Muscle of leg (tissue), 16 donors: ENCODE measurements at places on chromosomes 6 and 20.

GRCh38 chr20:58478141-58478805 lies 36.9 kb downstream of the APCDD1L start:
- peaks cover 30% of the 10 kb centered on the region for H3K4me1 ChIP-seq
- no peaks in the 10 kb centered on the region for H3K27me3 ChIP-seq
- H3K36me3 ChIP-seq: no peaks in the 10 kb centered on the region
- no peak for DNase-seq

DNA sequence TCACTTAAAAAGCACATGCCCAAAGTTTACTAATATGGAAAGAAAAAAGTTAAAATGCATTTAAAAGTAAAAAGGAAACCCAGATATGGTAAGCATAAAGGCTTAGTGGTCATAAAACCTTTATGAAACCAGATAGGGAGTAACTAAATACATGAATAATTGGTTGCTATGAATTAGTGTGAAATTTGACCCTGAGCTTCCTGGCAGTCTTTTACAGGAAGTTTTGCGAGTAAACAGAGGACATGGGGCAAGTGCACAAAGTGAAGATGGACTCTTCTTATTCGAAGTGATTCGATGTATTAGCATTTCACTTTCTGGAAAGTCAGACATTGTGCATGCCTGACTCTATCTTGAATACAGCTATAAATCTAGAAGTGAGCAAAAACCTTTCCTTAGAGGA lies 90.9 kb upstream of the MLIP start:
- DNase-seq: no peak
- peak overlapping the region; percentile 78 for H3K27ac ChIP-seq
- peak overlapping the region; percentile 26 for H3K4me3 ChIP-seq
- no peaks in the 10 kb centered on the region for H3K36me3 ChIP-seq
- H3K27me3 ChIP-seq: no peaks in the 10 kb centered on the region
- H3K4me1 ChIP-seq: no peaks in the 10 kb centered on the region

GRCh38 chr6:158028876-158029275 lies 47.2 kb downstream of the SYNJ2 start:
- no peak for DNase-seq
- H3K27me3 ChIP-seq: no peaks in the 10 kb centered on the region
- no peak overlapping the region for H3K27ac ChIP-seq
- H3K4me3 ChIP-seq: no peak overlapping the region
- H3K4me1 ChIP-seq: peaks cover 67% of the 10 kb centered on the region

- no peak overlapping the region for H3K4me3 ChIP-seq
- no peak overlapping the region for H3K27ac ChIP-seq
- DNase-seq: no peak
- H3K36me3 ChIP-seq: no peaks in the 10 kb centered on the region
- peaks cover 4% of the 10 kb centered on the region for H3K27me3 ChIP-seq
These were observed 258.7 kb downstream of the LRFN2 start for GRCh38 chr6:40328386-40328985.

DNA sequence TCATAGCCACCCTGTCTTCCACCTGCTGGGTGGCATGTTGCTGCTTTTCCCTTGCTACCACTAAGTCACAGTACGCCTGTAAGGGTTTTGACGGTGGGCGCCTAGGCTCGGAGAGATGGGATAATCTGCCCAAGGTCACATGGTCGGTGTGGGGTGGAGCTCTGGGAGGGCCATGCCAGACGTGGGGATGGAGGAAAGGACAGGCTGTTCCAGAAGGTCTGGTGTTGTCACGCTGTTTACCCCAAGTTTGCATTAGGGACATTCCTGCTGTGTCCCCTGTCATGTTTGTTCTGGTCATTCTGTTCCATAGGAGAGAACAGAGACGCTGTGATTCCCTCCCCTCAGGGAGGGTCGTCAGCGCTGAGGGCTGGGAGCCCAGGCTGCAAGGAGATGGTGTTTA lies 16.1 kb downstream of the IP6K3 start:
- no peaks in the 10 kb centered on the region for H3K27me3 ChIP-seq
- H3K4me1 ChIP-seq: no peaks in the 10 kb centered on the region

DNA sequence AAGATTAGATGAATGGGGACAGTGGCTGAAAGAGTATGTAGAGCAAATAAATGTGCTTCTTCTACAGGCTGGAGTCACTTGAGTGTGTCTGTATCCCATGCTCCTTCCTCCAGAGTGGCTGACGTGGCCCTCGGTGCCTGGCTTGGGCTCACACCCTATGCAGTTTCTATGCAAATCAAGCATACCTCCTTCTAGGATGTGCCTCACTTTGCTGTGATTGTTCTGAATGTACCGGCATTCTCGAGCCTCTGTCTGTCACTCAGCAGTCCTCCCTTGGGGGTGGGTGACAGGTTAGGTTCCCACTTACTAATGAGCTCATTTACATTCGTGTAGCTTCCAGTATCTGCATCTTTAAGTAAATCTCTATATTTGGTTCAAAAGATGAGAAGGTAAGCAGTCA lies 55.1 kb upstream of the HDDC2 start:
- no peaks in the 10 kb centered on the region for H3K27me3 ChIP-seq
- H3K36me3 ChIP-seq: no peaks in the 10 kb centered on the region
- no peaks in the 10 kb centered on the region for H3K4me1 ChIP-seq

GRCh38 chr20:18571578-18571977 lies 4.3 kb downstream of the SMIM26 start:
- no peak overlapping the region for H3K27ac ChIP-seq
- peak; percentile 27 for DNase-seq
- H3K4me1 ChIP-seq: peaks cover 5% of the 10 kb centered on the region
- no peaks in the 10 kb centered on the region for H3K27me3 ChIP-seq

DNA sequence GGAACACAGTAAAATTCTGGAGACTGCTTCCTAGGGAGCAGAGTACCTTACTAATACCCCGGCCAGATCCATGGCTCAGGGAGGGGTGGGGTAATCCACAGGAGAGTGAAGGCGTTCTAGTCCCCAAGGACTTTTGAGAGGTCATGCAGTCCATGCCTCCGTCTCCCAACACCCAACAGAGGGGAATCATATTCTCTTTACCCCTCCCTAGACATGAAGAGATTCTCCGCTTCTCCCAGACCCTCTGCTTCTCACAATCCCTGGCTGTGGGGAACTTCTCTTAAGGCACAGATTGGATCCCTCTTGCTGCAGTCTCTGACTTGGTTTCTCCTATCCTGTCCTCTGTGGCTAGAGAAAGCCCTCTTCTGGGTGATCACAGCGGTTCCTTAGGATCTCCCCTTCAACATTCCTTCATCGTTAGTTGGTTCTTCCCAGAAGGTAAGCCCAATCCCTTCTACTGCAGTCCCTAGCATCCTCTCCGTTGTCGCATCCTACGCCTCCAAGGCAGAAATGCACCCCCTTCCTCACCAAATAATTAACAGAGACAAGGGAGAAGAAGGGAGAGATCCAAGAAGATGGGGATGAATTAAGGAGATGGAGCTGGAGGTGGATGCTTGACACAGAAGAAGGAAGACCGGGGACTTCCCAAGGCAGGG lies 562 bp downstream of the GGT7 start:
- peak overlapping the region; percentile 54 for H3K4me3 ChIP-seq
- H3K4me1 ChIP-seq: peaks cover 36% of the 10 kb centered on the region
- peak; percentile 21 for DNase-seq

DNA sequence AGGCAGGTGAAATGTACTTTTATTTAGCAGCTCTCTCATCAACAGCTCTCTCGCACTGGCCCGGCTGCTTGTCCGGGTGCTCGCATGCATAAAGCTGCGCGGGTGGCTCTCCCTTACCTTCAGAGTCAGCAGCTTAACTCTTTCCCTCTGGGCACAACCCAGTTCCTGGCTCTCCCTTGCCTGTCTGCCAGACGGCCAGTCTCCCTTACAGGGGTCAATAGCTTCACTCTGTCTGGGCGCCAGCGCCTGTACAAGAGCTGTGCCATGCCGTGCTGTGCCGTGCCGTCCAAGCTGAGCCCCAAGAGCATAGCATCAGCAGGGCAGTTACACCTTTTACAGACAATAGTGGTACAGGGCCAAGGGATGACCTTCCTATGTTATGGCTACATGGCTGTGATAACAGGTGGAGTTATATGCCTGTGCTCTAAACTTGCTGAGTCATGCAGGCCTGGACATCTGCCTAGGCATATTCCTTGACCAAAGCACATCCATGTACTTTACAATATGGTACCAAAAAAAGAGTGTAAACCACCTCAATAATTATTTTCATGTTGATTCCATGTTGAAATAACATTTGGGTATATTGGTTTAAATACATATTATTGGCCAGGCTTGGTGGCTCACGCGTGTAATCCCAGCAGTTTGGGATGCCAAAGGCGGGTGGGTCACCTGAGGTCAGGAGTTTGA lies 47.9 kb downstream of the BLTP3A start:
- DNase-seq: peak; percentile 5
- no peak overlapping the region for H3K4me3 ChIP-seq
- H3K27ac ChIP-seq: no peak overlapping the region
- H3K4me1 ChIP-seq: no peaks in the 10 kb centered on the region
- no peaks in the 10 kb centered on the region for H3K27me3 ChIP-seq
- H3K36me3 ChIP-seq: peaks cover 26% of the 10 kb centered on the region

DNA sequence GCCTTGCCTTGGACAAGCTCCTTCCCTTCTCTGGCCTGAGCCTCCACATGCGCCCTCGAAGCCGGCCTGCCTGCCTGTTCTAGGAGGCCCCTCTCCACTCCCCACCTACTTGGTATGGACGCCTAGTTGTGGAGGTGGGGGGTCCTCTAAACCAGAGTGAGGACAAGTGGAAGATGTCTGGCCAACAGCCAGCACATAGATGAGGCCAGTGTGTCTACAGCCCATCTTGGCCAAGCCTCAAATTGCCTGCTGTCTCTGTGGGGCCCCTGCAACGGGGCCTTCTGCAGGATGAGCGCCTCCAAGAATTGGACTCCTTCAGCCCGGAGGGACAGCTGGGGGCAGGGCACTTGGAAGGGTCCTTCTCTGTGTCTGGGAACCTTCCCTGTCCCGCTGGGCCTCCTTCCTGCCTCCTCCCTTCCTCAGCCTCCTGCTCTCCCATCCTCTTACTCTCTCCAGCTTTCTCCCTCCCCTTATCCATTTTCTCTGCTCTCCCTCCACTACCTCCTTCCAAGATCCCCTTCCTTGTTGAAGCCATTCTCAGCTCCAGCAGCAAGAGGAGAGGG lies 1.6 kb downstream of the MDFI start:
- H3K4me3 ChIP-seq: peak overlapping the region; percentile 78
- H3K36me3 ChIP-seq: peaks cover 17% of the 10 kb centered on the region
- DNase-seq: peak; percentile 94
- H3K27me3 ChIP-seq: peaks cover 11% of the 10 kb centered on the region

DNA sequence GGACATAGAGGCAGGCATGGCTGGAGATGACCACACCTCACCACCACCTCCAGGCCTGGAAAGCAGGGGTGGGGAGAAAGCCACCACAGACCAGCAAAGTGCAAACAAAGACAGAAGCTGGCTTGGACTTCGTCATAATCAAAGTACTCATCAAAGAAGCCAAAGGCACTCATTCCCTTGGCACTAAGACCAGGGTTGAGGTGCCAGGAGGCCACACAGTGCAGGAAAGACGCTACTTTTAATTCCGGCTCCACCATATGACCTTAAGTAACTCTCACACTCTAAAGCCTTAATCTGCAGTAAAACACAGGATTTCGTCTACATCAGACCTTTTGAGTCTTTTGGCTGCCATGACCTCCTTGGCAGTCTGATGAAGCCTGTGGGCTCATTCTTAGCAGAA lies 123.1 kb downstream of the HIVEP2 start:
- H3K4me1 ChIP-seq: peaks cover 24% of the 10 kb centered on the region
- DNase-seq: peak; percentile 25
- no peak overlapping the region for H3K4me3 ChIP-seq
- no peak overlapping the region for H3K27ac ChIP-seq

- H3K27ac ChIP-seq: peak overlapping the region; percentile 79
- H3K36me3 ChIP-seq: no peaks in the 10 kb centered on the region
- no peaks in the 10 kb centered on the region for H3K27me3 ChIP-seq
- DNase-seq: peak; percentile 93
These were observed 38.1 kb upstream of the UST start for GRCh38 chr6:148708707-148709106.

DNA sequence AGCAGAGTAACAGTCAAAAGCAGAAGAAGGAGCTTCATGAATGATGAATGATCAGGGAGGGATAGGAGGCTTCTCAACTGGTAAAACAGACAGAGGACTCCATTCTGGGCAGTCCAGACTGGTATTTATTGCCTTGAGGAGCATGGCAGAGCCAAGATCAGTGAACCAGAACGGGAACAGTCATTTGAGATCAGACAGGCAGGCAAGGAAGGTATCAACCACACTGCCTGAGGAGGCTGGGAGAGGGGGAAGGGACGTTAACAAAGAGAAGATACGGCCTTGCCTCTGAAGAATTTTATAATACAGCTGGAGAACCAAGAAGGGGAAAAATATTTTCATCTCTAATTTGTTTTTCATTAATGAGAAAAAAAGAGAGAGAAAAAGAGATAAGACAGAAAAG lies at the start of gene DEFB121:
TSS of gene DEFB121 (minus strand) at position 101 of the 400 bp plus-strand sequence. CDS start at position 38, 63 bp downstream.
- no peak within 1 kb of the TSS for H3K4me3 ChIP-seq
- H3K27me3 ChIP-seq: no peaks in the 10 kb centered on the region
- H3K4me1 ChIP-seq: no peaks in the 10 kb centered on the region
- DNase-seq: no peak
- no peaks in the 10 kb centered on the region for H3K36me3 ChIP-seq

DNA sequence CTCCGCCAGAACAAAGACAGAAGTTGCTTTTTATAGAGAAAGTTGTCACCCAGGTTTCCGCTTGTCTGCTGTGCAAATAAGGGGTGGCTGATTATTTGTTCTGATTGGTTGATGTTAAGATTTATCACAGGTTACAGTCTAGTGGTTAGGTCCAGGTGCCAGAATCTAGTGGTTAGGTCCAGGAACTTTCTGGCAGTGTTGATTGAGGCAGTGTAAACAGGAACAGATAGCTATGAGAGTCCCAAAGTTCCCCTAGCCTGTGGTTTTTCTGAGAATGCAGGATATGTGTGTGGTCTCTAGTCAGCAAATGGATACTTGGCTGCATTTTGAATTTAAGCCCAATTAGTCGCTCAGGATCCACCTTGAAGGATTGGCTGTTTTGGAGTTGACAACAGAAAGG lies 148.0 kb downstream of the TMEM200A start:
- H3K36me3 ChIP-seq: no peaks in the 10 kb centered on the region
- no peaks in the 10 kb centered on the region for H3K27me3 ChIP-seq
- H3K4me1 ChIP-seq: peaks cover 2% of the 10 kb centered on the region
- H3K4me3 ChIP-seq: no peak overlapping the region
- H3K27ac ChIP-seq: no peak overlapping the region

DNA sequence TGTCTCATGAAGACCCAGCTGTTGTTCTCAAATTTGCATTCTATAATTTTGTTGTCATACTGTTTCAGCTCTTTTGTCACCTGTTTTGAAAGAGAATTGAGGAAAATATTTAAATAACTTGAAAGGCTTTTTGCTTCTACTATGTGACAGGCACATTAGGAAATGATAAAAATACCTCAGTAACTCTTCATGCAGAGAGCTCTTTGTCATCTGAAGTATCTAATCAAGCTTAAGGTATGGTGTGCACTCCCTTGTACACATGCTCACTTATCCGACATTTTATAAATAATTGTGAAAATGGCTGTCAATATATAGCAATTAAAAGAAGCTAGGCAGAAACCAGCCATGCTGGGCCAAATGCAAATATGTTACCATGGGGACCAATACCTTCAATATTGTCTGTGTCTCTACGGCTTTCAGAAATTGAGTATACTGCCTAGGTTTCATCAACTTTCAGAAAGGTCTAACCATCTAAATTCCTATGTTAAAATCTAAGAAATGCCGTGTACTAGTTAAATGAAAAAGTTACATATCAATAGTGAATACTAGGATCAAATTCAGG lies 349.0 kb downstream of the RNGTT start:
- H3K36me3 ChIP-seq: peaks cover 2% of the 10 kb centered on the region
- DNase-seq: no peak
- no peaks in the 10 kb centered on the region for H3K27me3 ChIP-seq
- no peaks in the 10 kb centered on the region for H3K4me1 ChIP-seq
- H3K4me3 ChIP-seq: no peak overlapping the region

GRCh38 chr6:163533443-163533842 lies 118.9 kb downstream of the QKI start:
- peaks cover 5% of the 10 kb centered on the region for H3K36me3 ChIP-seq
- DNase-seq: no peak
- no peaks in the 10 kb centered on the region for H3K27me3 ChIP-seq
- no peak overlapping the region for H3K4me3 ChIP-seq
